ENCODE measurements at places on chromosomes 3 and 15.

- peak; percentile 10 for DNase-seq
These were observed 186.7 kb upstream of the CDIN1 start for GRCh38 chr15:36392676-36393266.

DNA sequence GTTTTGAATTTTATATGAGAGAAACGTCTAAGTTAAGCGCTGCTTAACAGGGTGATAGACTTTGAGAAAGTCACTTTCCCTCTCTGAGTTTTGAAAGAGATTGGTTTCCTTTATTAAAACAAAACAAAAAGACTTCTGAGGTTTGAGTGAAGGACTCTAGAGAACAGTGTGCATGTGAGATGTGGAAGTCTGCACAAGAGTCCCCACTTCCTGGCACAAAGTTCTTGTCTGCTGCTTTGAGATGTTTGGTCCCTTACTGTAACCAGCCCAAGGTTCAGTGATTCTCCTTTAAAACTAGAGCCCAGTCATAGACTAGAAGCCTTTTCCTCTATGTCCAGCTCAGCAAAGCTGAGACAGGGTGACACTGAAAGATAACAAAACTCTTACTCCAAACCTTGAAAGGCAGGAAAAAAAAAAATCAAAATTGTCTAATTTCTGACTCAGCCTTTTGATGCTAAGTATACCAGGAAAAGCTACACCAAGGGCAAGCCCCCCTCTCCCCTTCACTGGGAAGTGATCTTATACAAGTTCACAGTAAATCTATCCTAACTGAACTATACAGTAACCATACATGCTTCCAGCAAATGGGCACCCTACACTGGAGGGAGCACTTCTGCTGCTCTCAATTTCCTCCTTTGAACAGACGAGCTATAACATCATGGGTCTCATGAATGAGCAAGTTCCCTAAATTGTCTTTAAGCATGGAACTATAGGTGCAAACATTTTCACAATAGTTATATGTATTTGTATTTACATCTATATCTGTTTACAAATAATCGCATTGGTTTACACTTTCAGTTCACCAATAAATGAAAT, 2.3 kb downstream of the POPDC2 start:
- DNase-seq: no peak

DNA sequence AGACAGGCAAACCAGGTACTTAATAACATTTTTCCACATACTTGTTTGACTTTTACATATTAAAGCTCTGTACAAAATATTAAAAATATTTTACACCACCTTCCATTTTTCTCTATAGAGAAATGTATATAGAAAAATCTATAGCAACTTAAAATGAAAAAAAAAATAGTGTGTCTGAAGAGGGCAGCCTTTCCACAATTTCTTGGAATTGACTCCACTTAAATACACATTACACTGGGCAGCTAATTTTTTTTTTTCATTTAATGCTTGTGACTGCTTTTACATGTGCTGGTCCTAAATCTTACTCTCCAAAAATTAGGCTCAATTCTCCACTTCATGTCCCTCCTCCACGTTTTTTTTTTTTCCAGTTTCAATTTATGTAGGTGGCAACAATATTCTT, 427.0 kb upstream of the RBMS3 start:
- no peak for DNase-seq

- DNase-seq: no peak
These were observed 188.8 kb upstream of the CRBN start for GRCh38 chr3:3368306-3368705.

DNA sequence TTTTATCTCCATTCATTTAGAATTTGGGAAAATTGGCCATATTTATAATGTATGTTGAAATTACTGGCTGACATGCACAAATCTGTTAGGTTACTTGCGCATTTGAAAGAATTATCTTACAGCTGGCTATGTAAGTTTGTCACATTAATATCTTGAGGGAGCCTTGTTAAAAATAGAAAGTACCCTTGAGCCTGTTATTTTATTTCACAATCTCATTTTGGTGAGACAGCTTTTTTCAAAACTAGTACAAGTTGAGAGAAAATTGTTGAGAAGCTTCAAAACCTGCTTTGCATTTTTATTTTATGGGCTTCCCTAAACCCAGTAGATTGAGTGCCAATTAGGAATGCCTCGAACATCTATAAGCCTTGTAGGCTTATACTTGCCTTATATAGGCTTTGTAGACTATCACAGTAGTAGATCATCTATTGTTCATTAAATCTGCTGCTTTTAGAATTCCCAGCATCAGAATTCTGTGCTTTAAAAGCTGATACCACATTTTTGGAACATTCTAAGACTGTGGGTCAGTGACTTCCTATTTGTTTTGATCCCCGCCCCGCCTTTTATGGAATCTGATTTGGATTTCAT, 6.3 kb downstream of the IDH3A start:
- DNase-seq: no peak

GRCh38 chr15:75532413-75533250, 46.5 kb downstream of the PTPN9 start:
- DNase-seq: peak; percentile 30

GRCh38 chr15:74370471-74370870, 3.0 kb upstream of the CYP11A1 start:
- no peak for DNase-seq

DNA sequence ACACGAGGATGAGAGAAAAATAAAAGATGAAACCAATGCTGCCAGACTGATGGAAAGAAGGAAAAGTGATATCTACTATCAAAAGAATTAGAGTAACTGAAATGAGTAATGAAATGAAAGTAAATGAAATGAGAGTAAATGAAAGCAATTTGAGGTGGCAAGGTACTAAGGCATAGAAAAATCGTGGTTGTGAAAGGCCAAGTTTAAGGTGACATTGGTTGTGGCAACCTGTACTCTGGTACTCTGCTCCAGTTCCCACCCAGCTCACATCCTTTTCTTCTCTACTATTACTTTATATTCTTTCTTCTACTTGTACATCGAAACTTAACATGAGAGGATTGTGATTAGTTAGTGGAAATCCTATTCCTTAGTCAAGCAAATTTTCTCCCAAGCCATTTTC, 10.1 kb downstream of the RFX7 start:
- DNase-seq: no peak

GRCh38 chr3:139122221-139122581, 77.5 kb upstream of the PRR23C start:
- DNase-seq: no peak

DNA sequence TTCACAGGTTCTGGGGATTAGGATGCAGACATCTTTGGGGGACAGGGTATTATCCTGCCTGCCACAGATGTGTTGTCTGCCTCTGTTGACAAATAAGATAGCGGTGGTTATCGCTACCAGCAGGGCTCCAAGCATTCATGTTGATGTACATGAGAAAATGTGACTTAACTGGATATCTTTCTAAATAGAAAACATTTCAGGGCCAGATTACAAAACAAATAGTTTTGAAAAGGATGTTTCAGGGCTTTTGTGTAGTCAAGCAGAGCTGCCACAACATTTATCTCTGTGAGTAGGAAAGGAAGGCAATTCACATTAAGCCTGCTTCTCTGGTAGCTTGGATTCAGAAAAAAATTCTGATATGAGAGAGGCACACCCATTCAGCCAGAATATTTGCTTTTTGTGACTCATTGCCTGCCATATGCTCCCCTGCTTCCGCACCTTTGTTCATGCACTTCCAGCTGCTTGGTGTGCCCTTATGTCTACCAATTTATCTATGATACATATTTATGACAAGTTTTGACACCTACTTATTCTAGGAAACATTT, 22.8 kb downstream of the PLS1 start:
- DNase-seq: no peak

DNA sequence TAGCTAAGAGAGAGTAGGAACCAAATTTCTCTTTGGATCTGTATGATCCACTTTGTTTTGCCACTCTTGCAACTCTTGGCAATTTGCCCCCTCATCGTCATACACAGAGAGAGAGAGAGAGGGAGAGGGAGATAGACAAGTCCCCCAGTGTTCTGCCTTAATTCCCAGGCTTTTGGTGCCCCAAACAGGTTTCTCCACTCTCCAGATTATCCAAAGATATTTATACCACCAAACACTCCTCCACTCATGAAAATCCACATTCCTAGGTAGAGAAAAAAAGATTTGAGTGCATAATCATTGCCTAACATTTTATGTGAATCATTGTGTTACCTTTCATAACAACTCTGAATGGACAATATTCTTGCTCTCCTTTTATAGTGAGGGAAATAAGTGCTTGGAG, 15.3 kb downstream of the ACP3 start:
- DNase-seq: no peak

DNA sequence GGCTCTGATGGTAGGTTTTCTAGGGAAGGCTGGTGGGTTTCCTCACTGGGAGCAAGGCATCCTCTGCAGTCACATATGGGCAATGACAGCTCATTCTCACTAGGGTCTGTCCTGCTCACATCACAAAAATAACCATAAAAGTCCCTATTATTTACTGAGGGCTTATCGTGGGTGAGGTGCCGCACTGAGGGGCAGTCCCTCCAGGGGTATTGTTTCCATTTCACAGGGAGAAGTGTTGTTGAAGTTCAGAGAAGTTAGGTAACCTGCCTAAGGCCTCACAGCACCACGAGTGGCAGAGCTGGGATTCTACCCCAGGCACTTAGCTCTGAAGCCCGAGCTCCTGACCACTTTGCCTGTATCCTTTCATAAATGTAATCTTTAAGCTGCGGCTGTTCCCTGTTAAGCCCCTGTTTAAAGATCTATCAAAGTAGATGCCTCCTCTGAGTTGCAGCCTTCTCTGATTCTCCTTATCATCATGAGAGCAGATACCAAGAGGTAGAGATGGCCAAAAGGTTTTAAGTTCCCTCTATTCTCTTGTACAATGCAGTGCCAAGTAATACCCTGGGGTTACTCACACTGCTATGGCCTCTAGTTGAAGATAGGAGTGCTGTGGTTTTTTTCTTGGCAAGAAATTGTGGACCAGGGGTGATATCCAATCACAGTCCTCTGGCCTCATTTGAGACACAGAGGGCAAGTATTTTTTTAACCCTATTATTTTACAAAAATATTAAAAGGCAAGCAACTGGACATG, 107.0 kb downstream of the RPLP1 start:
- DNase-seq: no peak

- DNase-seq: peak; percentile 43
These were observed 63.2 kb downstream of the XXYLT1 start for GRCh38 chr3:195207731-195208130.

DNA sequence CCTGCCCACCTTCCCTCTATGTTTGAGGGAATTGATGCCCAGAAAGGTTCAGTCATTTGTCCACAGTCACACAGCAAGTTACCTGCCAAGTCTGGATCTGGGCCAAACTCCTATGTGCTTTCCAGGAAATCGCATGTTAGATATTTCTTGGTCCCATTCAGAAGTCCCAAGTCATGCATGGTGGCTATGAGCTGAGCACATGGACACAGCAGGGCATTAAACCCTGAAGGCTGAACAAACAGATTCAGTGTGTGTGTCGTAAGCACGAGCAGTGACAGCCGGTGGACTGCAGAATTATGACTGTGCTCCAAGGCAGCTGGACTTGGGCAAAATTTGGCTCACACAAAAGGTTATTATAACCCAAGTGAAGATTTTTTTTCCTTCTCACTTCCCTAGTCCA, 11.4 kb upstream of the SLC6A6 start:
- peak; percentile 52 for DNase-seq

DNA sequence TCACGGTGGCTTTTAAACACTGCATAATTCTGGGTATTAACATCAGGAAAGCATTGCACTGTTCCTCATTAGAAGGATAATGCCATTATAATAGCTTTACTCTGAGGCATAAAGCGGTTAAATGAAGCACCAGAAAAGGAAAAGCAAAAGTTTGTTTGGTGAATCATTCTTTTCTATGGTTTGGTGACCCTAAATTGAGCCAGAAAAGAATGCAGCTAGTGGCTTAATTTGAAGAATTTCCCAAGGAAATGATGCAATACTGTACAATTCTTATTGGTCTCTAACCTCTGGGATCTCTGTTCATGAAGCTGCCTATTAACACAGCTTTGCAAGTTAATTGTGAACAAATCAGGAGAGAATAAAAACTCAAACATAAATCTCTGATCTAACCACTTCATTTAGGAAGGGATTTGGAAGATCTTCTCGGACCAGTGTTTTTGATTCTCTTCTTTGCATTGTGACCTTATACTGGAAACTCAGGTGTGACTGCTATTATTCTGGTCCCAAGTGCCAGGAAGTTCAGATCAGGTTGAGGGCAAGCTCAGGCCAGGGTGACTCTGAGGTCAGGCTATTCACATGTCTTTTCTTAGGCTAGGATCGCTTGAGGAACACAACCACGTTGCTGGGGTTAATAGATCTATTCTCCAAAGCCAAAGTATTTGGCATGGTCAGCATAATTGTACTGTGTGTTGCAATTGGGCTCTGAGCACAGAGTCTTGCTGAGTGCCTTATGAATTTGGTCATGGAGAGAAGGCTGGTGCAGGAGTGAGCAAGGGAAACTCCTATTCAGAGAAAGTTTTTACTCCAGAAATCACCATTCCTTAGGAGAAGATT, 11.3 kb upstream of the DLG1 start:
- DNase-seq: peak; percentile 46

GRCh38 chr15:65329984-65330735, 25.7 kb downstream of the RNU5B-1 start:
- no peak for DNase-seq

- DNase-seq: no peak
These were observed 49.1 kb downstream of the ZDHHC3 start for GRCh38 chr3:44926921-44927320.

GRCh38 chr3:71309886-71310285, 273.6 kb downstream of the FOXP1 start:
- no peak for DNase-seq

DNA sequence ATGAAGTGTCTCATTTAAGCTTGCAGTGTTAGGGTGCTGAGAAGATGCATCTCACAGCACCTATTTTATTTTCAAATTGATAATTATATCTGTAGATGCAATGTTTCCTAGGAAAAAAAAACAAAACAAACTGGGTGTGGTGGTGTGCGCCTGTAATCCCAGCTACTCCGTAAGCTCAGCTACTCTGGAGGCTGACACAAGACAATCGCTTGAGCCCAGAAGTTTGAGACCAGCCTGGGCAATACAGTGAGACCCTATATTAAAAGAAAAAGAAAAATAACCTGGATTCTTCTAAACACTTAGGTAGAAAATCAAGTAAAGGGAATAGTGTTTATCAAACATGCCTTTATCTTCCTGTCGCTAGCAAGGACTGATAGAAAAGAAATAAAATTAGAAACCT, 1.9 kb downstream of the MINDY2 start:
- peak; percentile 31 for DNase-seq

Measured in eye (tissue), 1 donor.